Thoracic aorta (tissue), 2 donors: ENCODE measurements at places on chromosomes 6 and 20.
A peak's percentile ranks its signal among the peaks of the same experiment; 100 is the strongest.

GRCh38 chr6:16676978-16677377, 84.3 kb downstream of the ATXN1 start:
- no peaks in the 10 kb centered on the region for H3K27me3 ChIP-seq
- H3K27ac ChIP-seq = no peak overlapping the region
- peak overlapping the region; percentile 25 for H3K4me3 ChIP-seq
- no peak for DNase-seq
- no peaks in the 10 kb centered on the region for H3K36me3 ChIP-seq

- no peaks in the 10 kb centered on the region for H3K36me3 ChIP-seq
- DNase-seq = no peak
- H3K27me3 ChIP-seq = no peaks in the 10 kb centered on the region
- H3K4me3 ChIP-seq = no peak overlapping the region
- no peak overlapping the region for H3K27ac ChIP-seq
- no peaks in the 10 kb centered on the region for H3K4me1 ChIP-seq
Observed at GRCh38 chr6:134187154-134187553, 130.8 kb downstream of the SGK1 start.

GRCh38 chr6:53382421-53382820, 33.7 kb upstream of the ELOVL5 start:
- no peaks in the 10 kb centered on the region for H3K27me3 ChIP-seq
- H3K4me1 ChIP-seq = peaks cover 11% of the 10 kb centered on the region
- no peak overlapping the region for H3K27ac ChIP-seq
- H3K4me3 ChIP-seq = no peak overlapping the region

- H3K4me1 ChIP-seq = peaks cover 15% of the 10 kb centered on the region
- H3K27ac ChIP-seq = no peak overlapping the region
- no peaks in the 10 kb centered on the region for H3K36me3 ChIP-seq
- no peak overlapping the region for H3K4me3 ChIP-seq
- no peaks in the 10 kb centered on the region for H3K27me3 ChIP-seq
- no peak for DNase-seq
Observed at GRCh38 chr20:19723051-19723450, 35.0 kb upstream of the RIN2 start.

- no peak overlapping the region for H3K27ac ChIP-seq
- no peaks in the 10 kb centered on the region for H3K4me1 ChIP-seq
Observed at GRCh38 chr20:54162378-54163009, 11.3 kb downstream of the CYP24A1 start.

- no peak overlapping the region for H3K27ac ChIP-seq
- H3K36me3 ChIP-seq = peaks cover 64% of the 10 kb centered on the region
- no peak for DNase-seq
- H3K4me3 ChIP-seq = no peak overlapping the region
- H3K4me1 ChIP-seq = no peaks in the 10 kb centered on the region
Observed at GRCh38 chr6:160082627-160083026, 39.0 kb upstream of the SLC22A1 start.

- H3K4me1 ChIP-seq = no peaks in the 10 kb centered on the region
- no peaks in the 10 kb centered on the region for H3K36me3 ChIP-seq
- H3K4me3 ChIP-seq = no peak overlapping the region
- H3K27me3 ChIP-seq = no peaks in the 10 kb centered on the region
- no peak overlapping the region for H3K27ac ChIP-seq
Observed at GRCh38 chr6:7479801-7480266, 61.6 kb upstream of the DSP start.

GRCh38 chr6:127366282-127367022, 23.0 kb upstream of the ECHDC1 start:
- H3K36me3 ChIP-seq = no peaks in the 10 kb centered on the region
- H3K27me3 ChIP-seq = no peaks in the 10 kb centered on the region
- H3K4me1 ChIP-seq = peaks cover 8% of the 10 kb centered on the region
- no peak for DNase-seq
- no peak overlapping the region for H3K27ac ChIP-seq
- H3K4me3 ChIP-seq = no peak overlapping the region

DNA sequence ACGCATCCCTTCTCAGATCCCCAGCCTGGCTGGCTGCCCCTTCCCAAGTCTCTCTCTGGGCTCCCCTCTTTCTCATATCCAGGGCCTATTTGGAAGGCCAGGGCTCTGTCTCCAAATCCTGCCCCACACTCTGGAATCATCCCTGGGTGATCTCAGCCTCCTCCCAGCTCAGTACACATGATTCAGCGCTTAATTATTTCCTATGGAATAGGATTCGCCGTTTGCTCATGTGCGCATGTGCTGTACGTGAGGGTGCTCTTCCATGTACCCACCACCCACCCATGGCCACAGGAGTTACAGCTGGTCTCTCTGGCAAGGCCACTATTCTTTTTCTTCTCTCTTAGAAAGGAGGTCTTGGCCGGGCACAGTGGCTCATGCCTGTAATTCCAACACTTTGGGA, 81.7 kb upstream of the FOXP4 start:
- no peaks in the 10 kb centered on the region for H3K36me3 ChIP-seq
- no peak overlapping the region for H3K4me3 ChIP-seq
- DNase-seq = no peak
- H3K4me1 ChIP-seq = no peaks in the 10 kb centered on the region
- H3K27ac ChIP-seq = no peak overlapping the region
- H3K27me3 ChIP-seq = no peaks in the 10 kb centered on the region

GRCh38 chr20:25487306-25487705, 79.8 kb downstream of the GINS1 start:
- H3K27ac ChIP-seq = no peak overlapping the region
- H3K4me3 ChIP-seq = no peak overlapping the region
- H3K36me3 ChIP-seq = peaks cover 25% of the 10 kb centered on the region
- DNase-seq = no peak
- H3K4me1 ChIP-seq = no peaks in the 10 kb centered on the region
- no peaks in the 10 kb centered on the region for H3K27me3 ChIP-seq

GRCh38 chr20:20528861-20529260, 161.0 kb downstream of the INSM1 start:
- no peak overlapping the region for H3K4me3 ChIP-seq
- DNase-seq = no peak
- peaks cover 11% of the 10 kb centered on the region for H3K36me3 ChIP-seq
- no peak overlapping the region for H3K27ac ChIP-seq
- no peaks in the 10 kb centered on the region for H3K4me1 ChIP-seq
- H3K27me3 ChIP-seq = no peaks in the 10 kb centered on the region

DNA sequence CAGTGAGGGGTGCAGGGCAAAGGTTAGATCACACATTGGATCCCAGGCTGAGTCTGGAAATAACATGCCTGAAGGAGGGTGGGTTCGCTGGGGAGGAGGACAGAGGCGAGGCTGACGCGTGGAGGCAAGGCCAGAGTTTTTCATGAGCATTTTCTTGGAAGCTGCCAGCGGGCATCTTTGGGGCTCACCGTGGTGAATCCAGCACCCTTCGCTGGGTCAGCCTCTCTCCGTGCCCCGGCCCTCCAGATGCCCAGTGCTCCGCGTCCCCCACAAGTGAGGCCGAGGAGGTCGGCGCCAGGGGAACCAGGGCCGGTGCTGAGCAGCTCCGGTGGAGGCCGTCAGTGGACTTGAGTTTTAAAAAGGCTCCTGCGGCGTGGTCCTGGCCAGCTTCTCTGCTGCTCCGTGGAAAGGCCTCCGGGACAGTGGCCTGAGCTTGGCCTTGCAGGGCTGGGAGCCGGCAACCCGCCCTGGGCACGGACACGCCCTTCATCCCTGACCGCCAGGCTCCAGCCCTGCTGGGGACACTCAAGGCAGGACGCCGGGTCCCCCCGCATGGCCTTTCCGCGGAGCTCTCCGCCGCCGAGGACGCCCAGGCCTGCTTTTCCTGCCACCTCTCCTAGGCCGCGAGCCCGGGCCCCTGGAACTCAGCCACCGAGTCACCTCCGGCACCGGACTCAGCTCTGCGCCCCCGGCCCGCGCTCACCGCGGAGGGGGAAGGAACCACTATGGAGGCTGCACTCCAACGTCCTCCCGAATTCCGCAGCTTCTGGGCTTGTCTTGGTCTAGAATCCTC, 114.3 kb downstream of the THBS2 start:
- H3K36me3 ChIP-seq = no peaks in the 10 kb centered on the region
- no peak overlapping the region for H3K4me3 ChIP-seq
- H3K27me3 ChIP-seq = no peaks in the 10 kb centered on the region
- H3K4me1 ChIP-seq = peaks cover 17% of the 10 kb centered on the region
- DNase-seq = no peak

DNA sequence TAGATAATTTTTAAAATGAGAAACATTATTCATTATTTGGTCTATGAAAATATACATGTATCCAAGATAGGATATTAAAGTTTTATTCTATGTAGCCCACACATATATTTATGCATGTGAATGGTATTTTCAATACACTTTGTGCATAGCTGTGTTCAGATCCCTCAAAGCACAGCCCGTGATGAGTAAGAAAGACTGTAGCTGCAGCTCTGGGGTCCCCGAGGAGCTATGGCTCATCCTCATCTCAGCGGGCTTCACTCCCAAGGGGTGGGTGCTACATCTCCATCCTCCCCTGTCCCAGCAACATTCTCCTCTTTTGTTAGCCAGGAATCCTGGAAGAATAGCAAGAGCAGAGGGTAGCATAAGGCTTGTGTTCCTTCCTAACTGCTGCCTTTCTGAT, 130.8 kb downstream of the SAMD5 start:
- DNase-seq = no peak
- no peaks in the 10 kb centered on the region for H3K27me3 ChIP-seq
- H3K27ac ChIP-seq = no peak overlapping the region
- H3K4me1 ChIP-seq = no peaks in the 10 kb centered on the region
- H3K36me3 ChIP-seq = no peaks in the 10 kb centered on the region

- no peaks in the 10 kb centered on the region for H3K27me3 ChIP-seq
- DNase-seq = peak; percentile 77
- H3K4me1 ChIP-seq = peaks cover 60% of the 10 kb centered on the region
- no peaks in the 10 kb centered on the region for H3K36me3 ChIP-seq
Observed at GRCh38 chr6:108689272-108690161, 128.8 kb downstream of the FOXO3 start.

DNA sequence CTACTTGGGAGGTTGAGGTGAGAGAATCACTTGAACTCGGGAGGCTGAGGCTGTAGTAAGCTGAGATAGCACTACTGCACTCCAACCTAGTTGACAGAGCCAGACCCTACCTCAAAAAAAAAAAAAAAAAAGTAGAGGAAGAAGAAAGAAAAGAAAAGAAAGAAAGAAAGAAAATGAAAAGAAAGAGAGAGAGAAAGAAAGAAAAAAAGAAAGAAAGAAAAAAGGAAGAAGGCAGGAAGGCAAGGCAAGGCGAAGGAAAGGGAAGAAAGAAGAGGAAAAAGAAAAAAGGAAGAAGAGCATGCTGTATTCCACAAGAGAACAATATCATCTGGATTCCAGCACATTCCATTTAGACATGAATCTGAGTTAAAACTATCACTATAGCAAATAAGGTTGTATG, 3.8 kb downstream of the GCM1 start:
- DNase-seq = no peak
- no peaks in the 10 kb centered on the region for H3K36me3 ChIP-seq
- no peak overlapping the region for H3K4me3 ChIP-seq
- H3K27me3 ChIP-seq = no peaks in the 10 kb centered on the region
- H3K4me1 ChIP-seq = no peaks in the 10 kb centered on the region
- no peak overlapping the region for H3K27ac ChIP-seq

GRCh38 chr6:35496841-35497570, at the start of gene TEAD3:
TSS of gene TEAD3 (minus strand) at chr6:35497079.
- no peak for DNase-seq
- peak within 1 kb of the TSS; percentile 99 for H3K27ac ChIP-seq
- no peaks in the 10 kb centered on the region for H3K36me3 ChIP-seq
- peak within 1 kb of the TSS; percentile 95 for H3K4me3 ChIP-seq

DNA sequence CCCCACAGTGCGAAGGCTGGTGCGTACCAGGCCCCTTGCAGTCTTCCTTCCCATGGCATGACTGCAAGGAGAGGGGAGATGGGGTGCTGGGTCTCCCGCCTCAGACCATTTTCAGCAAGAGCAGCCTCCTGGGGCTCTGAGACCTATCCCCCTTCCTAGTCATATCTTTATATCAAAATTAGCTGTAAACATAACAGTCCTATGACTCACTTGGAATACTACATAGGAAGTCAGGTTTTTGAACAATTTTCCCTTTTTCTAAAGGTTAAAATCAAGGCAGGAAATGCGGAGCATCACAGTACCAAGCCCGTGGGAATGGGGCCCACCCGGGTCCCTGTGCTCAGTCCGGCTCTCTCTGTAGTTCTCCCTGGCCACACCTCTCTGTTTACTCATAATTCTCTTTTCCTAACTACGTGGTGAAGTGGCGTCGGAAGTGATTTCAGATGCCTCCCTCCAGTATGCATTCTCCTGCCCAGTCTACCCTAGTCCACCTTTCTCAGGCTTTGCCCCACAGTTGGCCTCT, 109.8 kb upstream of the TMEM170B start:
- no peak overlapping the region for H3K4me3 ChIP-seq
- H3K27ac ChIP-seq = no peak overlapping the region
- peaks cover 70% of the 10 kb centered on the region for H3K4me1 ChIP-seq

DNA sequence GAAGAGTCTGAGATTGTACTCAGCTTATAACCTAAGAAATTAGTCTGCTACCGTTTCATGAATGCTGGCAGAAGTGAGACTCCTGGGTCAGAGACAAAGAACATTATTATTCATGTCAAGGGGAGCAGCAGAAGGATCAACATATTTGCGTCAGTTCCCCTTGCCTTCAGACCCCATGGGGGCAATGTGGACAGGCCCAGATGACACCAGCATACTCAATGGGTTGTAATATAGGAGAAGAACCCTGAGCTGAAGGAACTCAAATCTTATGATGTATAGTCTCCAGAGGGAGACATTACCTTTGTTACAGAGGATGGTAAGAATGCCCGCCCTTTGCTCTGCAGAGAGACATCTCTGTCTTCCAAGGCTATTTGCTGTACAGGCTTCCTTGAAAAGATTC, 384.4 kb downstream of the EPM2A start:
- no peak overlapping the region for H3K4me3 ChIP-seq
- no peaks in the 10 kb centered on the region for H3K27me3 ChIP-seq
- no peak for DNase-seq
- H3K4me1 ChIP-seq = no peaks in the 10 kb centered on the region
- H3K36me3 ChIP-seq = no peaks in the 10 kb centered on the region
- no peak overlapping the region for H3K27ac ChIP-seq

DNA sequence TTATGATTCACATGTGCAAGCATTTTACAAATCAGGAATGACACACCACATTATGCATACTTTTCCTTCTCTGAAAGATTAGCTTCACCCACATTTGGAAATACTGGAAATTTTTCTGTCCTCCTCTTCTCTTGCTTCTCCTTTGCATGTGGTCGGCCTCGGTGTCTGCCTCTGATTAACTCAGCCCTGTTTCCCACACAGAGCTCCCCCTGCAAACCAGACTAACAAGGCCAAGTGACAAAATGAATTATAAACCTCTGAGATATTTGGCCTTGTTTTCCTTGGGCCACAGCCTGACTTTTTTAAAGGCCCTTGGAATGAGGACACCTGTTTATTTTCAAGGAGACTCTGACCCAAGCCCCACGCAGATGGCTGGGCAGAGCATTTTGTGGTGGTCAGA, 9.0 kb upstream of the CCN6 start:
- no peaks in the 10 kb centered on the region for H3K36me3 ChIP-seq
- H3K4me1 ChIP-seq = no peaks in the 10 kb centered on the region
- H3K27ac ChIP-seq = no peak overlapping the region
- no peak overlapping the region for H3K4me3 ChIP-seq
- no peak for DNase-seq
- no peaks in the 10 kb centered on the region for H3K27me3 ChIP-seq
